ENCODE measurements at places on chromosomes 6 and 20.

DNA sequence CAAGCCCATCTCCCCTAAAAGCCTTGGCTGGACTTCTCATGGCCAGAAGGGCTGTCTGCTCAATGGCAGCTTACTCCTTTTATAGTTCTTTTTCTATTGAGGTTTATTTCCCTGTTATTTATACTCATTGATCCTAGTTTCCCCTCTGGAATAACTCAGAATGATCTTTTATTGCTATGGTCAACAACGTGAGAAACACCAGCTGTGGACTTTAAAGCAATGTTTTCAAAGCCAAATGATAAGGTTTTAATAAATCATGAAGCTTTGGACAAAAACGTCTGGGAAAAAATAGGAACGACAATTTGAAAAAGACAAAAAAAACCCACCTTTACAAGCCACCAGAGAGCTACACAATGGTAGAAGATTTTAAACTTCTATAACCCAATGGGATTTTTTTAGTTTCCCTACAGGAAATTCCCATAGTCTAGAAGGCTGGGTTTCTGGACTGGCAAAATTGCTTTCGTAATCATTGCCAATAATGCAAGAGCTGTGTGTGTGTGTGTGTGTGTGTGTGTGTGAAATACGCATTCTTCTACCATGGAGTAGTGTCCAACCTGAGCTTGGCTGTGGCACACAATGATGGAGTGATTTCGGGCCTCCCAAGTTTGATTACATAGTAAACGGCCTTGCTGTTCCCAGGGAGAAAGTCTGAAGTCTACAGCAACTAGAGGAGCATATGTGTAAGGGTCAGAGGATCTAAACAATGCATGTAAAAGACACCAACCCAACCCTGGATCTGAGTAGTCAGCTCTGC is 396.0 kb downstream of the SYNE1 start:
- no peak for DNase-seq

- no peak for DNase-seq
Observed at GRCh38 chr6:56771189-56771588, 128.5 kb upstream of the DST start.

DNA sequence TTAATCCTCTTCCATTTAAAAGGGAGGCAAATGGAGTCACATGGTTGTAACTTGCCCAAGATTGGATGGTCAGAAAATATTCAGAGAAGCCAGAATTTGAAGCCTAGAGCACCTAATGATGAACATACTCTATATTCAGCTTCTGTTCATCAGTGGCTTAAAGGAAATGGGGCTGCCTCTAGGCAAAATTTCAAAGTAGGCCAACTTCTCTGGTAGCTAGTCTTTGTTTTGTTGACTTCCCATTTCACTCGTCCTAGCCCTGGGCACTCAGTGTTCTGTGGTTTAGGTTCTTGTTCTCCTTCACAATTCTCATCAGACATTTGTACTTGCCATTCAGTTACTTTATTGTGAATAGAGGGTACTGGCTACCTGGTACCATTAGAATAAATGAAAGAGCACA is 13.2 kb downstream of the MAP3K7 start:
- no peak for DNase-seq

DNA sequence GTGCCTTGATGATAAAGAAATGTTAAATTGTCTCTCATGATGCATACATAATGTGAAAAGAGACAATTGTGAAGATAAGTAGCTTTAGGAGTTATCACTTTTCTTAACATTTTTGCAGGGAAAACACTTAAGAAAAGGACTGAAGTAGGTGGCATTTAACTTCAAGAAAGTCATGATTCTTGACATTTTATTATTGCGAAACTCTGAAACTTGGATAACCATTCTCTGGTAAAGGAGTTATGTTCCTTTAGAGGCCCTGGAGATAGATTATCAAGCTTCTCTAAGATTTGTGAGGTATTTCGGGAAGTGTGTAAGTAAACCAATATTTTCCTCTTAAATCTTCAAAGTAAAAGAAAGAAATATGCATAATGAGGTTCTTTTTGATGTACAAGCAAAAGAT is 38.5 kb downstream of the HTR1B start:
- DNase-seq, result no peak
